ENCODE measurements at places on chromosomes 4 and X. TPM values are rescaled to one million over a fixed set of nuclear protein-coding genes. Genes with fewer than 3 reads are reported as not detected.

Gene ALAS2
- polyA plus RNA-seq = not detected

Gene SPRY1
- polyA plus RNA-seq = 9.9 TPM

Gene PDGFRA
- polyA plus RNA-seq = 7.4 TPM

Gene STATH
- polyA plus RNA-seq = not detected

Gene LEF1
- 7.4 TPM for polyA plus RNA-seq

Gene ADH1A
- polyA plus RNA-seq = not detected

Gene DOK7
- polyA plus RNA-seq = 0.29 TPM

Gene DCAF12L2
- polyA plus RNA-seq = 0.02 TPM

Gene CSN1S1
- polyA plus RNA-seq = not detected

Gene TSC22D3
- polyA plus RNA-seq = 62.5 TPM

Gene CHRDL1
- 3.8 TPM for polyA plus RNA-seq

Gene IL1RAPL2
- polyA plus RNA-seq = not detected

Gene RBM47
- polyA plus RNA-seq = 31.3 TPM

Gene PABPC5
- 0.08 TPM for polyA plus RNA-seq

Gene CT45A1
- not detected for polyA plus RNA-seq

Gene SPATA18
- polyA plus RNA-seq = 2.5 TPM

Gene FRG1
- 28.0 TPM for polyA plus RNA-seq

Gene BMP3
- polyA plus RNA-seq = 0.12 TPM

Gene AFP
- polyA plus RNA-seq = 0.05 TPM

Gene PDZD4
- 4.0 TPM for polyA plus RNA-seq

Gene ANOS1
- 0.55 TPM for polyA plus RNA-seq

Gene RS1
- not detected for polyA plus RNA-seq

Gene GLRA3
- not detected for polyA plus RNA-seq

Gene SPACA5
- polyA plus RNA-seq = not detected

Measured in esophagus (tissue), 2 donors.